GM23248 (cell line): ENCODE measurements at places on chromosomes 16 and 17. TPM values are rescaled to one million over a fixed set of nuclear protein-coding genes. Genes with fewer than 3 reads are reported as not detected.
A peak's percentile ranks its signal among the peaks of the same experiment; 100 is the strongest.

Gene ARHGAP23
- 64.2 and 69.4 TPM in 2 replicates for total RNA-seq

Gene CLEC3A
- not detected in 2 replicates for total RNA-seq

Gene RNF227
- total RNA-seq: 4.3 and 15.3 TPM in 2 replicates

Gene NLRC3
- total RNA-seq: not detected in 2 replicates

Gene EZH1
- total RNA-seq: 22.4 and 22.5 TPM in 2 replicates

Gene ZNF629
- 12.2 and 19.3 TPM in 2 replicates for total RNA-seq

Gene KLHL10
- 2.3 TPM in 1 of 2 replicates, not detected in the other for total RNA-seq

Gene CD300H
- total RNA-seq: not detected in 2 replicates

Gene COPZ2
- 148 and 179 TPM in 2 replicates for total RNA-seq

Gene NOTUM
- not detected in 2 replicates for total RNA-seq

DNA sequence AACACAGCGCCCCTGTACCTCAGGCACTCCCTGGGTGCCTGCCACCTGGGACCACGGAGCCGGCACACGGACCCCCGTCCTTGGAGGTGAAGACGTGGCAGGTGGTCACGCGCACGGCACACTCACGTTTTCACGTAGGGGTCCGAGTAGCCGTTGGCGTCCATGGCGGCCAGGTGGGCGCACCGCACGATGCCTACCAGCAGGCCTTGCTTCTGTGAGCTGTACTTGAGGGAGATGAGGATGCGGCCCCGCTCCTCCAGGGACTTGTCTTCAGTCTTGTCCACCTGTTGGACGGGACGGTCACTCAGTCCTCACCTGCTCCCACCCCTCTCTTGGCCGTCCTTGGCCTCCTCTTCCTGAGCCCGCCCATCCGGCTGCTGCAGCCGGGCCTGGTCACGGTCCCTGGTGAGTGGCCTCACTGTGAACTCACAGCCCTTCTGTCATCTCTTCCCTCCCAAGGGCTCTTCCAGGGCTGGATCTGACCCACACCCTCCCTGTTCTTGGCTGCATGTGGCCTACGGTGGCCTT lies 18.8 kb downstream of the SCGB1C2 start:
- DNase-seq: no peak

DNA sequence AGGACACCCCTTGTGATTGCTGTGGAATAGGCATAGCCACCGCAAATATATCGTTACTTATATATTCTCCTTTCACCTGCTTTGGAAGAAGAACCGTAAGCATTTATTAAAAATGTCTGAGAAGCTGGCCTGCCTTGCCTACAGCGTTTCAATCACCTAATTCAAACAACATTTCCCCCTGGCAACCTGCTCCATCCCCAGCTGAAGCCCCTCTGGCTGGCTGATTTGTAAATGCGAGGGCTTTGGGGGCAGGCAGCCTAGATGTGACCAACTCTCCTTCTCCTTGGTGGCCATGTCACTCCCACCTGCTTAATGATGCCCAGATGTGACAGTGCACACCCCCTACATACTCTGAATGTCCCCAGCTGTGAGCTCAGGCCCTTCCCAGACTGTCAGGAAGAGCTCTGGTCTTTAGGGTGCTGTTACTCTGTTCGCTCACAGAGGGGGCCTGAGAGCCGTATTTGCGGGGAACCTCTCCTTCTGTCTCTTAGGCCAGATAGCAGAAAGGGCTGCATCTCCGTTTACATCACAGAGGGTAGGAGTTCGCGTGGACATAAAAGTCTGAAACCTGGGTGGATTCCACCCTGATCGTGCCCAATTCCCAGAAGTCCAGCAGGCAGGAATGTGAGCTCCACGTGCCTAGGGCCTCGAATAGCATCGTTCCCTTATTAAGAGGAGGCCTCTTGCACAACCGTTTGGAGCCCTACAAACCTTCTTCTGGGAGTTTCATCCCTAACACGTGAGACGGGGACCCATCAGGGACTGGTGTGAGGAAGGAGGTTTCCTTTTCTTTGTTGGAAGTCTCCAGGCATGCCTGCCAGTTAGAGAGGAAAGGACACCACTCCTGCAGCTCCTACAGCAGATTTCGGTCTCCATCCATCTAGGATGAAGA lies 2.4 kb upstream of the SDK2 start:
- DNase-seq: peak; percentile 18

DNA sequence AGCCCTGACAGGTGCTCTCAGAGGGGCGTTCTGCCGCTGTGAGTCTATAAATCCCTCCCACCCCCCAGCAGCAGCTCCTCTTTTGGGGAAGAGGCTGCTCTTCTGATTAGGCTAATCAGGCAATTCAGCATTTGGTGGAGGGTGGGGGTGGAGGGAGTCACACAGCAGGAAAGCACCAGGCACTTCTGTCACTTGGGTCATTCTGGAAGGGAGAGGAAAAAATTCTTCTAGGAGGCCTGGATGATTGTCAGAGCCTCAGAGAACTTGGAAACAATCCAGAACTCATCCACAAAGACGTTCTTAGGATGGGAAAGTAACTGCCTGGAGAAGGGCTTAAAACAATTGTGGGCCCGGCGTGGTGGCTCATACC lies 7.3 kb upstream of the SSTR2 start:
- no peak for DNase-seq

- peak; percentile 99 for DNase-seq
Measured at GRCh38 chr17:66459811-66460270, 157.4 kb downstream of the PRKCA start.

DNA sequence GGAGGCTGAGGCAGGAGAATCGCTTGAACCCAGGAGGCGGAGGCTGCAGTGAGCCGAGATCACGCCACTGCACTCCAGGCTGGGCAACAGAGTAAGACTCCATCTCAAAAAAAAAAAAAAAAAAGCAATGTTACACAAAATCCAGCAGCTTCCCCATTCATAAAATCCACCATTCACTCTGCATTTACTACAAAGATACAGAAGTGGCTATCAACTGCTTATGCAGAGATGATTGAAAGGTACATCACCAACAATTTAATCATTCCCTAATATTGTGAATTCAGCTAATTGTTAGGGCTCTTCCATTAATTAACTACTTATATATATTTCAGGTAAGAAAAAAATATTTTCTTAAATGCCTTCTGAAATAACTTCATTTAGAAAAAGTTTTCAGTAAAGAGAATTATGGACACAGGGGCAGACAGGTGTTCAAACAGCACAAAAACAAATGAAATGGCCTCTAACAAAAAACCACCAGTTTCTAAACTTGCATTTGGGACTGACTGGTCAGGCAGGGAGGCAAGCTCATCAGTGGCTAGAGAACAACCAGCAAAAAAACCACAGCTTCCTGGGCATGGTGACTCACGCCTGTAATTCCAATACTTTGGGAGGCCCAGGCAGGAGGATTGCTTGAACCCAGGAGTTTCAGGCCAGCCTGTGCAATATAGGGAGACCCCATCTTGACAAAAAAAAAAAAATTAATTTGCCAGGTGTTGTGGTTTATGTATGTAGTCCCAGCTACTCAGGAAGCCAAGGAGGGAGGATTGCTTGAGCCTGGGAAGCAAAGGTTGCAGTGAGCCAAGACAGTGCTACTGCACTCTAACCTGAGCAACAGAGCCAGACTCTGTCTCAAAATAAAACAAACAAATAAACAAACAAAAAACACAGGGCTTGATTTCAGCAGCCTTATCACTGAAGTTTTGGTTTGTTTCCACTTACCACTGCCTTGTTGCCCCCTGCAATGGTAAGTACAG lies 26.3 kb downstream of the ERN1 start:
- peak; percentile 68 for DNase-seq

DNA sequence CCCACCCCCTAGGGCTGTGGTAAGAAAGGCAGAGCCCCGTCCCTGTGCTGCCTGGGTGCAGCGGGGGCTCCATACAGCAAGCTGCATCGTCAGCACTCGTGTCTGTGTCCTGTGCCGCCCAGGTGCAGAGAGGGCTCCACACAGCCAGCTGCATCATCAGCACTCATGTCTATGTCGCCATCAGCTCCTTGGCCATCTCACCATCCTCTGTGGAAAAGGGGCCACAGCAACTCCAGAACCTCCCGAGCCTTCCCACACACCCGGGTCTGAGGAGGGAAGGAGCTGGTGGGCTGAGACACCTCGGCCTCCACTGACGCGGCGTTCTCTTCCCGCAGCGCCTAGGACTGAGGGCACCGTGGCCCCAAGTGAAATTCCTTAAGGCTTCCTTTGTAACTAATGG lies 72.9 kb upstream of the CHMP6 start:
- no peak for DNase-seq

DNA sequence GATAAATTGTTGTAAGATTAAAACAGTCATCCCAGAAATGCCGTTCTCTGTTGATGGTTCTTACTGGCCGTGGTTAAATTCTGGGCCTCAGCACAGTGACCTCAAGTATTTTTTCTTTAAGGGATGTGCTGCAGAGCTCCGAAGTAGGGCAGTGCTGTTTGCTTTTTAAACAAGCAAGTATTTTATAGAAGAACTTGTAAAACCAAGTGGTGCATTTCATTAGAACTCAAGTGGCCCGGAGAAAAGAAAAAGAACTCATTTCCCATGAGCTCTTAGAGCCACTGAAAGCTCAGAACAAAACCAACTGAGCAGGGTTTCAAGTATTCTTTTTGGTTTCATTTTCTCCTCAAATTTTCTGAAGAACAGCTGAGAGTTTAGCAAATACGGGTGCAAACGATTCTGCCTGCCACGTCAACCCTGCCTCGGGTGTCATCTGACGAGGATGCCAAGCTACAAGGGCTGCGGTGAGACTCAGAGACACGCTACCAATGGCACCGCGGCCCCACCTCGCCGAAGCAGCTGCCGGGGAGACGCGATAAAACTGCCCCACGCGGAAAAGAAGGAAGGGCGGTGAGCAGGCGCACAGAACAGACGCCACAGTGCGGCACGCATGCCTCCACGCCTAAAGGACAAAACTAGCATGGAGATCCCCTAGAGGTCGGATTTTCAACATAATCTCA lies 6.3 kb downstream of the LMF1 start:
- no peak for DNase-seq

DNA sequence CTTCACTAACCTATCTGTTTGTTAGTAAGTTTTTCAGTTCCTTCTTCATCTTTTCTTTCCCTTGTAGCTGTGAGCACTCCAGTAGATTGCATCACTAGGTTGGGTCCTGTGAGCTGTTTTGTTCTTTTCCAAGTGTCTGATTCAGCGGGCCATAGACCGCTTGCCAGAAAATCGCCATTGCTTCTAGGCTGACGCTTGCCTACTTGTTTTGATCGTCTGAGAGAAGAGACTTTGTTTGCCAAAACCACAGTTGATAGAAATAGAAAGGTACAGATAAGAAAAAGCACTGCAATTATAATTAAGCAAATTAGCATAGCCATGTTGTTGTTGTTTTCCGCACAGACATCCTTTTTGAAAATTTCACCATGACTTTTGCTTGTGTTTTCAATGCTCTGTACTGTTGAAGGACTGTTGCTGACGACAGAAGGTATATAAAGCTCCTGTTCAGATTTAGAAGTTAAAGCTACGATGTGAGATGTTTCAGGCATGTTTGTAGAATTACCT lies 3.1 kb downstream of the EVI2A start:
- DNase-seq: peak; percentile 45

DNA sequence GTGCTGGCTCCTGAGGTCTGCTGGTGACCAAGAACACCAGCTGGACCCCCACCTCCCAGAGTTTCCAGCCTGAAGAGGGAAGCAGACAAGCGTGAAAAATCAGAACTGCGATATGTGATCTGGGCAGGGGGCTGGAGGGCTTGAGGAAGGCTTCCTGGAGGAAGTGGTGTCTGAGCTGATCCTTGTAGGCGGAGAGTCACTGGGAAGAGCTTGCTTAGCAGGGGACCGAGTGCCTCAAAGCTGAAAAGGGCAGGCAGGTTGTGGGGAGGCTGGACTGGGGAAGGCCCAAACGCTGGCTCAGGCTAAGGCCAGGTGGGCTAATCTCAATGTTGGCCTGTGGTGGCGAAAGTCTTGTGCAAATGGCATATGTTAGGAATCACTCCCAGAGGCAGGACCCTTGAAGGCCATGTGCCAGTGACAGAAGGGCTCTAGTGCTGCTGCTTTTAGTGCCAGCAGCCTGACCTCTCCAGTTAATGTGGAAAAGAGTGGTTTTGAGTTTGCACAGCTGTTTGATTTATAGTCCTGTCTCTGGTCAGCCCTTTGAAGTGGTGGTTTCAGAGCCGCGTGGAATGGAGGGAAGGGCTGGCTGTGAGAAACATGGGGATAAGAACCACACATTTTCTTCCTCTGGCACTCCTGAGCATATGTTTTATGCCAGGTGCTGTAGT lies 85.3 kb upstream of the LGALS9 start:
- no peak for DNase-seq

- DNase-seq: peak; percentile 73
Measured at GRCh38 chr16:66344533-66345145, 21.9 kb upstream of the CDH5 start.

- no peak for DNase-seq
Measured at GRCh38 chr17:21418446-21419298, 42.5 kb downstream of the KCNJ12 start.

- DNase-seq: no peak
Measured at GRCh38 chr16:68033101-68033500, 10.0 kb downstream of the DUS2 start.

GRCh38 chr17:28750178-28751047 lies 6.6 kb downstream of the TRAF4 start:
- DNase-seq: peak; percentile 95

DNA sequence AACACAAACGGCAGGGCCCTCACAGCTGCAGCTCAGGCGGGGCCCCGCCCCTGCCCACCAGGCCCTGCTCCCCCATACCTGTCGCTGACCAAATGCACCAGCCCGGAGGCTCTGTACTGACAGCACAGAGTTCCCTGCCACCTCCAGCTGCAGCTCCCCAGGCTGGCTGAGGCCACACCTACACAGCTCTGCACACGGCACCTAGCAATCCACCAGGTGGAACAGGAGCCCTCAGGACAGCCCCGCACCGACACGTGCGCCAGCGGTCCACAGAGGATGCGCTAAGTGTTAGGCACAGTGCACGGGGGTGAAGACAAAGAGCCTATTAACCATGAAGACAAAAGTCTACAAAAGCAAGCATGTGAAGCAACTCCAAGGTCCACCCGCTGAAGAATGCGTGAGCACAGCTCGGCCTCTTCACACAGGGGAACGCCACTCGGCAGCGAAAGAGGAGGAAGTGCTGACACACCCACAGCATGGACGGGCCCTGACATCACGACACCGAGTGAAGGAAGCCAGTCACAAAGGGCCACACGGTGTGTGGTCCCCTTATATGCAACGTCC lies 5.4 kb downstream of the ZCCHC14 start:
- peak; percentile 83 for DNase-seq

DNA sequence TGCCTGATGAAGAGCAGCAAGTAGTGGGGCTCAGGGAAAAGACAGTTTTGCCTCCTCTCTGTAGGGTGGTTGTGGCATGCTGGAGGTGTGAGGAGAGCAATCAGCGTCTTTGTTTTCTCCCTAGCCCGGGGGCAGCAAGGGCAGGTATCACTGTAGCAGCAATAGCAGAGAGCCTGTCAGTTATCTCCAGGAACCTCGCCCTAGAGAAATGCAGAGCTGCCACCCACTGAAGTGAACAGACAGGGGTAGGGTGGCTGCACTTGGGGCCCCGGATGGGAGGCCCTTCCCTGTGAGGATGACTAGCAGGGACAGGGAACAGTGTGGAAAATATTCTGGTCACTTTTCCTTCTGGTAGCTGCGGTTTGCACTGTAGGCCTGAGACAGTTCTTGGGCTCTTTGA lies 886.5 kb downstream of the CDH8 start:
- no peak for DNase-seq

DNA sequence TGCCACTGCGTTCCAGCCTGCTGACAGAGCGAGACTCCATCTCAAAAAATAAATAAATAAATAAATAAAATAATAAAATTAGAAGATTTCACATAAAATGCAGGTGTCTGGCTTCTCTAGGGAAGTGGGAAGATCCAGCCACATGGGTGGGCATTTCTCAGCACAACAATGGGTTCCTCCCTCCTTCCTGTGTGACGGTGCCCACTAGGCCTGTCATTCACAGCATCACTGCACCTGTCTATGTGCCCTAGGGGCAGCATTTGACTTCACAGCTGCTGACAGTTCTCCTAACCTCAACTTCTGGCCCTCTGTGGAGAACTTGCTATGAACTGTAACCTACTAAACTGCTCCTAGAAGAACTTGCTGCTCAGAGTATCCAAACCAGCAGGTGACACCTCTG lies 3.0 kb downstream of the ABHD15 start:
- no peak for DNase-seq
